ENCODE measurements at places on chromosomes 2 and 18. TPM values are rescaled to one million over a fixed set of nuclear protein-coding genes. Genes with fewer than 3 reads are reported as not detected.

Gene CREG2
- not detected for total RNA-seq

Gene GKN2
- total RNA-seq: not detected

Gene ANKRD30BL
- not detected for total RNA-seq

GRCh38 chr2:2107141-2107540 is 223.9 kb downstream of the MYT1L start:
- no peak for DNase-seq

DNA sequence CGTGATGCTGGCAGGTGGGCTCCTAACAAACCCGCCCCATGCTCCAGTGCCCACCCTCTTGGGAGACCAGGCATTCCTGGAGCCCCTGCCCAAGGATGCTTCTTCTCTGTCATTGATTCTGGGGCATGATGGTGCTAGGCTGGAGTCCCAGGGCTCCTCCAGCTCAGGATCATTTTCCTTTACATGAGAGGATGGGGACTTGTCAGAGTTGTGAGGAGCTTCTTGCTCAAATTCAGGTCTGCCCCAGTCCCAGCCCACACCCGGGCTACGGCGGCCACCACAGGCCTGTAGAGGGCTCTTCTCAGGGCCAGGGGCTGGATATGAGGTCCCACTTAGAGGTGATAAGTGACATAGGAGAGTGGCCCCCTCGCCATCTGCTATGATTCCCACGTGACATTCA is 141.1 kb upstream of the COPS8 start:
- DNase-seq: no peak

DNA sequence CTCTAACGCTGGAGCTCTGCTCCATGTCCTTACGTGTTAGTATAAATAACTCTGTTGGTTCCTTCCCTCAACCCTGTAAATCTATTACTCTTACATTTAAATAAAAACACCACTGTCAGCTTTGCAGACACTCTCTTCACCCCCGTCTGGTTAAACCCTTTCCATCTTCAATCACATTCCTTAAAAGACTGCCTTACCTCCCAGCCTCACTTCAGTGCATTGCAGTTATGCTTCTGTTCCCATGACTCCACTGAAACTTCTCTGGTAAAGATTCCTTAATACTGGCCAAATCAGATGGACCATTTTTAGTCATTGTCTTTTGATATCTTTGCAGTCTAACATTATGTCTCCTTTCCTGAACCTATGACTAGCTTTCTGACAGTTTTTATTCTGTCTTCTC is 61.7 kb downstream of the EML4 start:
- DNase-seq: no peak

DNA sequence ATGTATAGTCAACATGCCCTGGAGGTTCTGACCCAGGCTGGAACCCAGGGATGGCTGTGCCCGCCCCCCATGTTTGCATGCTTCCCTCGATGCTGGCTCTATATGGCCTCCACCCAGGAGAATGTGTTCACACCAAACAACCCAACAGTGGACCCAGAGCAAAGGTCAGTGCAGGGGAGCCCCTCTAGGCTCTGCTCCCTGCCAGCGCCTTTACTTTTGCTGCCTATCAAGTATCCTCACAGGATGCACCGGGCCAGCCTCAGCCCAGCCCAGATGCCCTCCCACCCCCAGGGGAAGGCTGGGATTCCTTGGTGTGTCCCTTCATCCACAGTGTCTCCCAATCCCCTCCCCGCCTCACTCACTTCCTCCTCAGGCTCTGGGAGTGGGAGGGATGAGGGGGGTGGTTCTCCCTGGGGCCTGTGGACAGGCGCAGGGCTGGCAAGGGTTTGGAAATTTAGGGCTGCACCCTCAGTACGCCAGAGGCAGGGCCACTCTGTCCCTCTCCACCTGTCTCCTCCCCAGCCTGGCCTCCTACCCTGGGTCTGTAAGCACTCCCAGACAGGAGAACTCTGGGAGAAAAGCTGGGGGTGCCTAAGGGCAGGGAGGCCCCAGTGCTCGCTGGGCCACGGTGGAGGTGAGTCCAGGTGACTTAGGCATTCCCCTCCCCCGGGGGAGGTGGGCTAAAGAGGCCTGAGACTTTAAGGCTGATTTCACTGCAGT is 2.3 kb downstream of the ATP6V1B1 start:
- no peak for DNase-seq

DNA sequence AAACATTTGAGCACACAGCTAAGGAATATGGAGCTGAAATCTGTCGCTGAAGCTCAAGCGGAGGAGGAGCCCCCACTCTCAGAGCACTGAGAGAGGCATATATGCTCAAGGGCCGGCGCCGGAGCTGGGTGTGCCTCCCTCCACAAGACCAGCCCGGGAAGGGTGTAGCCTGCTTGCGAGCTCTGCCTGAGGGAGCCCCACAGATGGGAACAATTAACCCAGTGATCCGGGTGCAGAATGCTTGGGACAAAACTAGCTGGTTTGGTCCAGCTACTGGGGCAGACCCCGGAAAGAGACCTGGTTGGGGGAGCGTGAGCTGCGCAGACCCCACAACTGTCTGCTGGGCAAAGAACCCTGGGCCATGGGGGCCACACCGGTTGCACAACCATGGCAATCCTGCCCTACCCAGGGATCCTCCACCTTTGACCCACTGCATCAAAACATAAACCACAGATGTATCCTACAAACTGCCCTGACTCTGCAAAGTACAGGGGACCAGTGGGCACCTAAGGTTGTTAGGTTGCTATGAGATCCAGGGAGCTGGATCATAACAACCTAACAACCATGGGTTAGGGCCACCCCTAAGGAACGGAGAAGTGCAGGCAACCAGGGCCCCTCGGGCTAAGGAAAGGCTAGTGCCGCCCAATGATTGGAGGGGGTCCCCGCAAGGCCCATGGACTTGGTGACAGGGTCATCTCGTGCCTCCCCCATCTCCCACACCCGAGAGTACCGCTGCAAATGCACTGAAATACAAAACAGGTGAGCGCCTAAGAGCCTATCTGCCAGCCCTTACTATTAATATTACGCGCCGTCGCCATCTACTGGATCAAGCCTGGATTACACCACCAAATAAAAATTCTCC is 53.4 kb upstream of the SCN1A start:
- peak; percentile 23 for DNase-seq

DNA sequence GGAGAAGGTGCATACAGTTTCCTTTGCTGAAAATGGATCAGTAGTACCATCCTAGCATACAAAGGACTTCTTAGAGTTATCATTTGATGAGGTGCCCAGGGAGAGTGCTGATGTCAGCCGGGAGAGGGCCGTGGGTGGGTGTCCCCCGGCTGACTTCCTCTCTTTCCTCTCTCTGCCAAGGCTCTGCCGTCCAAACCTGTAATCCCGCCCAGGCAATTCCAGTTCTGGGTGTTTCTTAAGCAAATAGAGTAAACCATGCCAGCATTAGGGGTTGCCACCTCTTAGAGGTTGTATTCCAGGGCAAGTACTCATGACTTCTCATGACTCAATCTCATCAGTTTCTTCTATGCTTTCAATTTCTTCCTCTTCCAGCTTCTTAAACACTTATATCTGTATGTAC is 117.2 kb downstream of the GATA6 start:
- DNase-seq: no peak

- no peak for DNase-seq
These were observed 106.1 kb downstream of the ICA1L start for GRCh38 chr2:202765436-202765835.

- no peak for DNase-seq
These were observed 8.8 kb downstream of the PREPL start for GRCh38 chr2:44352510-44352909.

GRCh38 chr2:75595541-75596395 is 35.0 kb upstream of the EVA1A start:
- DNase-seq: no peak

DNA sequence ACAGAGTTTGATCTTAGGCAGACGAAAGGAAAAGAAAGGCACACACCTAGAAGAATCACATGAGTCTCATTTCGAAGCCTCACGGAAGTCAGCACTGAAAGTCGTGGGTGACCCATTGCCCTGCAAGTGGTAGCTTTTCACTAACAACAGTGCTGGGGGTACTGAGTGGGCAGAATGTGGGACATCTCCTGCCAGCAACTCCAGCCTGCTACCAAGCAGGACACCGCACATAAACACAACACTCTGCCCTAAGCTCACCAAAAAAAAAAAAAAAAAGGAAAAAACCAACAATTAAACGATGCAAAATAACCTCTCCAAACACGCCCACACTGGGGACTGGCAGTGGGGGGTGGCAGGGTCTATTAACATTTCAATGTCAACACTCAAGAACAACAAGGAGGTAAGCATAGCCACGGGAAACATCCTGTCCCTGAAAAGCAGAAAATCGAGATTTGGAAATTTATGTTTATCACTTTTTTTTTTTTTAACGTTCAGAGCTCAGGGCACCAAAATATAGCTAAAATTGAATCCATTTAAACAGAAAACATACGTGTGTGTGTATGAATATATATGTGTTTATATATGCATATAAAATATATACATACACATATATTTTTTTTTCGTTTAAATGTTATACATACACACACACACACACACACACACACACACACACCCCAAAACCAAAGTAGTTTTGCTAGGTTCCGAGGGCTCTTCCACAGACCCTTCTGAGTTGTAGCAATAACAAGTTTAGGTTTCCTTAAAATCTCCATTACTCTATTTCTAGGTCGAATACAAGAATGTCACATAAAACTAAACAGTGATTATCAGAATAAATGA is 2.2 kb downstream of the INO80D start:
- DNase-seq: peak; percentile 47

- no peak for DNase-seq
These were observed 328.5 kb upstream of the ZEB2 start for GRCh38 chr2:144848423-144848822.

GRCh38 chr18:45497595-45498286 is 117.5 kb upstream of the SLC14A2 start:
- DNase-seq: no peak

DNA sequence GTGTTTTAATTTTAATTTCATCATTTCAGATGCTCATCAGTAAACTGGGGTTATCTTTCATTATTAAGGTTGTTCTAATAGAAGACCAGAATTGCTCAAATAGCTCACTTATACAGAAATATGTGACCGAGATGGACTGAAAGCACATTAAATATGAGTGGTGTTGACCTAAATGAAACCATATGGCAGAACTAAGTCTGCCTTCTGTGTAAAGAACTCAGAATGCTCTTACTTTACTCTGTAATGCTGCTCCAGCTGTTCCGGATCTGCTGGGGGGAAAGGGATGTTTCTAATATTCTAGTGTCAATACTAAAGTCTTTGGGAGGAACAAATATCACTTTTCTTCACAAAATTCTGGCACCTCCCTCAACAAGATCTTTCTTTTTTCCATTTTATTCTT is 131.0 kb downstream of the DPP4 start:
- DNase-seq: no peak

DNA sequence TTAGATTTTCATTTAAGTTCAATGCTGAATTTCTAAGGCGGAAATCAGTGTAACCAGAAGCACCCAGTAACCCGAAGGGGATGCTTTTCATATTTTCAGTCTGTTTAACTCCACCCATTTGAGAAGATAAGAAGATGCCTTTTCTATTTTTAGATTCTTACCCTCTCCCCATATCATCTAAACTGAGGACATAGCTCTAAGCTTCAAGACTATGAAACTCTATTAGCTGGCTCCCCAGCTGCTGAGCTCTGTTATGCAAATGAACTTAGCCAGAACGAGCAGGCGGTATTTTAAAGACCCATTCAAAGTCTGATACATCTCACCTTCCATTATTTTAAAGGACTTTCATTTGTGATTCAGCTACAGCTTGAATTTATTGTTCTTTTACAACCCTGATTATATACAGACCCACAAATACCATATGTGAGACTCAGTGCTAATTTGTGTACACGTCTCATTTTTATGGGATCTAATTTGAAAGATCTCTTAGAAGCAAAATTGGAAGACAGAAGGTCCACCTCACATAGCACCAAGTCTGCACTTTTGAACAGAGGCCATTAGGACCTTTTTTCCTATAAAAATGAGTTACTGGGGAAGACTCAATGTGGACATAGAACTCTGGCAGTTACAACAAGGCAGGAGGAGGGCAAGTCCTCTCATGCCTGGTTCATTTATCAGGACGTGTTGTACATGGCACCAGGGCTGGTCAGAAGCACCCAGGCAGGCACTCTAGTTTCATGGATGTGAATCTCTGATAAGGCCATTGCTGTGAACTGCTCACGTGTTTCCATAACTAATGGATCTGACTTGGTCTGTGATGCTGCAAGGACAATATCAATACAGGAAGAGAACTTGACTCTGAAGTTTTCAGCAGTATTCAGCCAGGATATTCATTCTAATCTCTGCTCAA is 16.3 kb downstream of the CDC42EP3 start:
- DNase-seq: no peak

DNA sequence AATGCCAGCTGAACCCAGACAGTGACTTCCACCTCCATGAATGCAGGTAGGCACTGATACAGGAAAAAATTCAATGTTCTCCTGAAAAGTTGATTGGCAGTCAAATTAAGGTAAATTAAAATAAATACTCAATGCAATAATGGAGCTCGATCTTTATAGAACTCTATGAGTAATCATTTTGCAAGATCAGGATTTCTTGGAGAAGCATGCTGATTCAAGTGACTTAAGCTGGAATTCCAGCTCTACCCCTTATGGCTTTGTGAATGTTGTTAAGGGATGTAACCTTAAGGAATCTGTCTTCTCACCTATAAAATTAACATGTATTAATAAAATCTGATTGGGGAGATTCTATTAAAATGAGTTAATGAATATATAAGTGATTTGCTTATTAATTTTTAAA is 145.1 kb downstream of the QPCT start:
- no peak for DNase-seq

DNA sequence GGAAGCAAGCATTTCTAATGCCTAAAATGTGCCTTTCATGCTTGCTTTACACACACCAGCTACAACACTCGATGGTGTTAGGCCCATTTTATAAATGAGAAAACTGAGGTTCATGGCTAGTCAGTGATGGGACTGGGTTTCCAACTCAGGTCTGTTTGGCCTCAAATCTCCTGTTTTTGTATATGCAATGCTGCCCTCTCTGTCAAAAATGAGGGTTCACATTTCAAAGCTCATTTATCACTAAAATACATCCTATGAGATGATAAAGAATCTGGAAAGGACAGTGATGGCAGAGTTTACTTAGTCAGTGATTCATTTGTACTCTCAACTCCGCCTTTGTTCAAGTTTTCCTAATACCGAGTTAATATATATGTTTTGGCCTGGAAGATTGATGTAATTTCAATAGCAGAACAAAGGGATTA is 92.3 kb downstream of the KCTD1 start:
- no peak for DNase-seq

GRCh38 chr2:62489702-62490101 is 16.3 kb downstream of the TMEM17 start:
- DNase-seq: no peak

- DNase-seq: peak; percentile 86
These were observed 6.5 kb downstream of the PTMA start for GRCh38 chr2:231714639-231715498.

GRCh38 chr2:183162362-183162761 is 38.1 kb downstream of the NUP35 start:
- DNase-seq: no peak

DNA sequence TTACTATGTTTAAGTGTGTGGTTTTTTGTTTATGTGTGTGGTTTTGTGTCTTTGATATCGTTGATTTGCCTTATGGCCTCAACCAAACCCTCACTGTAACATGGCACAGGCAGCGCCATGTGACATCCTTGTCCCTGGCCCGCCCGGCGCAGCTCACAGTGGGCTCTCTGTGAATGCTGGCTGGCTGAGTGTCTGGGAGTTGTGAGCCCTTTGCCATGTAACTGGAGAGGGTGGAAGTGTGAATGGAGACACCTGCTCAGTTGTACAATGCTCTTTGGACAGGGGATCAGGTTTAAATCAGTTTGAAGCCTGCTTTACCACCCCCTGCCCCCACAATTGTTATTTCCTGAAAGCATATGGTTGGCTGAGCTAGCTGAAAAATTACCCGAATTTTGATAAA is 41.8 kb downstream of the TCF7L1 start:
- no peak for DNase-seq

Measured in activated T-cell treated with anti-CD3 and anti-CD28 coated beads, Interleukin-2, amount 50 U/mL, for 72 hours (primary cell).